ENCODE measurements at places on chromosomes 1 and 21.

- no peak for DNase-seq
Measured at GRCh38 chr1:150320667-150320978, 710 bp upstream of the PRPF3 start.

DNA sequence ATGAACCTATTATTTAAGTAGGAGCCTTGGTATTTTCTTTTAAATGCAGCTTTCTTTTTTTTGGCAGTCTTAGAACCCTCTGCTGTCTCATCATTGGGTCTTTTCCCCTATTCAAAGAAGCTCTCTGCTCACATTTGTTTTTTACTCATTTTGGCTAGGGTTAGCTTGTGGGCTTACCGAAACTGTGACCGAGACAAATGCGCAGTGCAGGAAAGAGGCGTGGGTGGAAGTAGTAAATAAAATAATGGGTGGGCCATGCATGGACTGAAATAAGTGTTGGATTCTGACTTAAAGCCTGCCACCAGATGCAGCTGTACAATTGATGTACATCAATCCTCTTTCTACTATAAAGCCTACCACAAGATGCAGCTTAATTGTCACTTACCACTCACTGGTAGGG, 14.7 kb downstream of the XPR1 start:
- DNase-seq = no peak

DNA sequence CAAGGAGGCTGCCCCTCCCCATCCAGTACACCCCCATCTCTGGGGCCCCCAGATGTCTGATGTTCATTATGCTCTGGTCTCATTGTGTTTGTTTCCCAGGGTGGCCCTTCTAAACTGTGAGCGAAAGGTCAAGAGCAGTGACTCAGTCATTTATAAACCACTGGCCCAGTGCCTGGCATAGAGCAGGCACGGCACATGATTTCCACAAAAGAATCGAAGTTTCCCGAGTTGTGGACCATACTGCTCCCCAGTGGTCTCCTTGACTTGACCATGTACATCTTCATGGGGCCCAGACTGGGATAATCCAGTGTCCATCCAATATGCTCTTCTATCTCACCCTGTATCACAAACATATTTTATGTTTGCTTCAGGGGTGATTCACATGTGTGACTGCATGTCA, 153.3 kb downstream of the NR5A2 start:
- no peak for DNase-seq

DNA sequence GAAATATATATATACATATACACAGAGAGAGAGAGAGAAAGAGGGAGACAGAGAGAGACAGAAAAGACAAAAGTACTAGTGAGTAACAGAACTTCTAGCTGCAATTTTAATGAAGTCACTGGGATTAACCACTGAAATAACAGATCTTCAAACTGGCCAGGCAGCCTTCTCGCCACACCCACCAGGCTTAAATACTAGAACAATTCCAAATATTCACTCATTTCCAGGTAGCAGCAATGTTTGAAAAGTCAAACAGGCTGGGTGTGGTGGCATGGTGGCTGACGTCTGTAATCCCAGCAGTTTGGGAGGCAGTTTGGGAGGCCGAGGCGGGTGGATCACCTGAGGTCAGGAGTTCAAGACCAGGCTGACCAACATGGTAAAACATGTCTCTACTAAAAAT, 5.2 kb downstream of the PRDX1 start:
- DNase-seq = no peak

DNA sequence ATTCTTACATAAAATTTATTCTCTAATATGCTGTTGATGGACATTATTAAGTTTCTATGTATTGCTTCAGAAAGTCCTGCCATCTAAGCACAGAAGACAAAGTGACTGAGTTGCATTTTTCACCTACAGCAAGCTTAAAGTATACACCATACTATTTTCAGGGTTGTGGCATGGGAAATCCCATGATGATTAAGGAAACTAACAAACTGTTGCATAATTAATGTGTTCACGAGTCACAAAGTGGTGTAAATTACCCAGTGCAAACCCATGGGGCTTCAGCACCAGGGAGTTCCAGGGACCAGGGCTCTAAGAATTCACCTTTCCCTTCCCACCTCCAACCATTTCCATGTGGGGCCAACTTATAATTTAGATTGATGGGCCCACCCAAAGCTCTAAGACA, 81.9 kb upstream of the NR5A2 start:
- no peak for DNase-seq
